ENCODE measurements at places on chromosomes 4 and X.

DNA sequence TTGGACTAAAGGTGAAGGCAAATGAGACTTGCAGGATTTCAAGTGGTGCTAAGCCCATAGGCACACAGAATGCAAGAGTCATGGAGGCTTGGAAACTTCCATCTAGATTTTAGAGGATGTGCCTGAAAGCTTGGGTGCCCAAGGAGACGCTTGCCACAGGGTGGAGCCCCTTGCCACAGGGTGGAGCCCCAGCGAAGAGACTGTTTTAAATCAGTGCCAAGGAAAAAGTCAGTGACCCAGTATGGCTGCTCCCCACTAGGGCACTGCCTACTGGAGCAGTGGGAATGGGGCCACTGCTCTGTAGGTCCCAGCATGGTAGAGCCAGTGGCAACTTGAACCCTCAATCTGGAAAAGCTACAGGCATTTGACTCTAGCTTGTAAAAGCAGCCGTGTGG is 794.2 kb upstream of the LCORL start:
- DNase-seq = no peak

GRCh38 chr4:7381890-7382633 is 52.7 kb downstream of the PSAPL1 start:
- no peak for DNase-seq

GRCh38 chrX:39002466-39002865 is 201.2 kb downstream of the MID1IP1 start:
- no peak for DNase-seq

GRCh38 chr4:71550220-71551165 is 211.7 kb downstream of the SLC4A4 start:
- peak; percentile 63 for DNase-seq

- no peak for DNase-seq
Observed at GRCh38 chrX:819684-820083, 189.1 kb downstream of the SHOX start.

DNA sequence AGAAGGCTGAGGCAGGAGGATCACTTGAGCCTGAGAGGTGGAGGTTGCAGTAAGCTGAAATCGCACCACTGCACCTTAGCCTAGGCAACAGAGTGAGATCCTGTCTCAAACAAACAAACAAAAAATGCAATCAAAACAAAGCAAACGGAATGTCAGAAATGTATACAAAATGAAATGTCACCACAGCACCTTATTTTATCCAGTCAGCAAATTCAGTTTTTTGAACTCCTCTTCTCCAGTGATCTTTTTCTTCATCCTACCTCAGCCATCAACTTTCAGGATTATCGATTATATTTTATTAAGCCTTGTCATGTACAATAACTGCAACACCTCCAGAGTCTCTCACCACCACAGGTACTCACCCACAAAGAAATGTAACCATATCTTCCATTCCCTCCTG is 31.1 kb upstream of the HPGDS start:
- no peak for DNase-seq

DNA sequence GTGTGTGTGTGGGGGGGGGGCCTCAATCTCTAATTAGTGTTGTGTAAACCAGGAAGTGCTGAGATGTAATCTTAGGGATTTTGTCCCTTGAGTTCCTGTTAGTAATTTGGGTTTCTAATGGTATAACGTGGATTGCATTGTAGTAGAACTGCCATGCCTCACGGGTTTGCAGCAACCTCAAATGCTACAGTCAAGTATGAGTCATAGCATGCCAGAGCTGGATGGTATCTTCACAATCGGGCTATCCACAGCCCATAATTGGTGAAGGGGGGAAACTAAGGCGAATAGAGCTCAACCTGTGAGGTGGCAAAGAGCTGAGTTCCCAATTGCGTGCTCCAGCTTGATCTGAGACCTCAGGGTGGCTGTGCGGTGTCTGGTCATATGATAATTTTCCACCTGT is 2.2 kb upstream of the FMR1NB start:
- no peak for DNase-seq

- no peak for DNase-seq
Observed at GRCh38 chr4:24321616-24322015, 262.7 kb downstream of the DHX15 start.

DNA sequence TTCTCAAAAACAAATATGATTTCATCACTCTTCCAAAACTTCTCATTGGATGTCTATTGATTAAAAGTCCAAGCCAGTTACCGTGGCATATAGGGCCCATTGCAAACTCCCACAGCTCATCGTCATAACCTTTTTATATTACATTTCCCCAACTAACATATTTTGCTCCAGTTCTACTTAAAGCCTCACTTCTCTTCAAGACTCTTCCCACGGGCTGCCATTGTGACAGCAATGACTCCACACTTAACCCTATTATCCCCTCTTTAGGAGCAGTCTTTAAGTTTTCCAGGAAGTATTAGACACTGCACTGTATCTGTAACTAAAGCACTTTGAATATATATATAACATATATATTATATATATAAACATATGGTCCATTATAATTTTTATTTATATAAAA is 44.5 kb downstream of the DTHD1 start:
- no peak for DNase-seq

- DNase-seq = no peak
Observed at GRCh38 chr4:134747108-134747805, 545.7 kb upstream of the PABPC4L start.

DNA sequence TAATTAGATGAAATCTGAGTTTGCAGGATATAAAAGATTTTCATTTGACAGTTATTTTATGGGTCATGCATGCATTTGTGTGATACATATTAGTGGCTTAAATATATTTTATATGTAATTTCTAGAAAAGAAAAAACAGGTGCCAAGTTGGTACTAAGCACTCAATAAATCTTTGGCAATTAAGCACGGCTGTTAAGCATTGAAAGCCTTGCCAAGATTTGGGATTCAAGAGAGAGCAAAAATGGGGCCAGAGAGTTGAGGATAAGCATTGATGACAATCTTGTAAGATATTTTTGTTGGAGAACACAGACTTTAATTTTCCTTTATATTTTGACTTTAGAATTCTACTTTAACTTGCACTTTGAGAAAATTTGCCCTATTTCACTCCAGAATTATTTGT is 249.8 kb upstream of the MAD2L1 start:
- DNase-seq = no peak

- no peak for DNase-seq
Observed at GRCh38 chrX:111634823-111635729, 45.9 kb upstream of the ALG13 start.

GRCh38 chrX:70455366-70456202 is 10.9 kb downstream of the DLG3 start:
- DNase-seq = no peak

DNA sequence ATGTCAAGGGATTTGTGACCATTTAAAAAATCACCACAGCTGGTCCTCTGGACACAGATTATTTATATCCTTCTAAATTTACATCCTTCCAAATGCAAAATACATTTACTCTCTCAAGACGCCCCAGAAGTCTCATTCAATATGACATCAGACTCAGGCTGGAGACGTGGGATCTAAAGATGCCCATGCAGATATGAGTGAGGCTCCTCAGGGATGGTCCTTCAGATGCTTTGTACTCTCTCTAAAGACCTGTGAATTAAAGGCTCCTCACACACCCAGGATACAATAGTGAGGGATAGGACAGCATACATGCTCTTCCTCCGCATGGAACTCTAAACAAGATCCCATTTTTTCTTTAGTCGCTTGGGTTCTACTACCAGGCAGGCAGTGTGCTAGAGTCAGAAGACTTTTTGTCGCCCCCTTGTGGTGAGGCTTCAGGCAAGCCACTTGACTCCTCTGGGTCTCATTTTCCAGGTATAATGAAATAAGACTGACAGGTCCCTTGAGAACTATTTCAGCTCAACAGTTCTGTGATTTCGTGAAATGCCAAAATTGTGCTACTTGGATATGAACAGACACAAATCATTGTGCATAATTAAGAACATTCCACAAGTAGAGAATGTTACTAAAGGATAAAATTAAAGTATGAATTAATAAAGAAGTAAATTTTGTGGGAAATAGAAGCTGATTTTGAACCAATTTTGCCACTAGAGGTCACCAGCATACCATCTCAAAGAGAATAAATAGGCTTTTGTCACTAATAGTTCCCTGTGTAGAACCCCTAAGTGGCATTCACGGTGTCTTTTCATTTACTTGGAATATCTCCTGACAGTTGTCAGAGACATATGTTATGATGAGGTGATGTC is 13.7 kb upstream of the SCOC start:
- DNase-seq = peak; percentile 76

DNA sequence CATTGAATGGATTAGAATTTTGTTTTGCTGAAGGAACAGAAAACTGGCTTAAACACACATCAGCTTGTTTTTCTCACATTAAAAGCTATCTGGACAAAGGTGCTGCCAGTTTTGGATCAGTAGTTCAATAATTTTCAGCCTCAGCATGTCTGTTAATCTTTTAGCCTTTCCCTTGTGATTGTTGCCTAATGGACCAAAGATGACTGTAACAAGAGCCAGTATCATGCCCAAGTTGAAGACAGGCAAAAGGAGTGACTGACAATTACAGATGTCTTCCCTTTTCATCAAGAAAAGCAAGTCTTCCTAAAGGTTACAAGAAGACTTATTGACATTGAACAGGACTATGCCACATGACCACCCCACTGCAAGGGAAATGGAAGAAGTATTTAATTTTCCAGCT is 419.7 kb downstream of the MAPK10 start:
- DNase-seq = no peak

GRCh38 chr4:169152098-169152497 is 118.7 kb downstream of the SH3RF1 start:
- DNase-seq = no peak

DNA sequence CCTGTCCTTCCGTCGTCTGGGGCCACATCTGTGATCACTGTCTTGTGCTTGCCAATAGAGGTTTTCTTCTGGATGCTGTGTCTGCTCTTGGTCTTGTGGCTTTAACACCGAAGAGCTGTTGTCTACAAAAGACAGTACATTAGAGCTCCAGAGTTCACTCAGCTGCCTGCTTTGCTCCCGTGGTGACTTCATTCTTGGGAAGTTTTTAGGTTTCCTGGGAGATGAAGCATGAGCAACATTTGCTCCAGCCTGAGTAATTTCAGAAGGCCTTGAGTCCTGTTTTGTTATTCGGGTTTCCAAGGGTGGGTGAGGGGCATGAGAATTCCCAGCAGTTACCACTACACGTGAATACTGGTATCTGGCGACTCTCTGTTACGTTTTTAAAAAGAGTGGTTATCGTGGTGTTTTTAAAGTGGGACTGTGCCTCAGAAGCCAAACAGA is 189.2 kb downstream of the SHROOM3 start:
- DNase-seq = peak; percentile 88

DNA sequence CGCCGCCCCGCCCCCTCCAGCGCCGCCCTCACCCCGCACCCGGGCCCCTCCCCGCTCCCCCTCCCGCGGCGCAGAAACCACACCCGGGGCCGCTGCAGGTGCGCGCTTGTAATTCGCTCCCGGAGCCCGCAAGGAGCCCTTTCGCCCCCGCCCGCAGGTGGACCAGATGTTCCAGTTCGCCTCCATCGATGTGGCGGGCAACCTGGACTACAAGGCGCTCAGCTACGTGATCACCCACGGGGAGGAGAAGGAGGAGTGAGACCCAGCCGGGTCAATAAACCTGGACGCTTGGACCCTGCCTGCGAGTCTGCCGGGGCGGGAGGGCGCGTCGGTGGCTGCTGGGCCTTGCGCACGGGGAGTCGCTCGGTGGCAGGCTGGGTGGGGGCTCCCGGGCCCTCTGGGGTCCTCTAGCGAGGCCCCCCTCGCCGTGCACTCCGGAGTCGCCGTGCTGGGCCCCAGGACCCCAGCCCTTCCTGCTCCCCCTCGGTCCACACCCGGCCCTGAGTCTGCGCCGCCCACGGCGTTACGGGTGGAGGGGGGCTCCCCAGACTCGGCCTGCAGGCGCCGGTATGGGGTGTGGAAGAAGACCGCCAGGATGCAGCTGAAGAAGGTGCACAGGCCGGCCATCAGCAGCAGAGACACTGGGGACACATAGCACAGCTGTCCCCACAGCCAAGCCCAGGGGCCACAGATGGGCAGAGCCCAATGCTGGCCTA is 7.1 kb downstream of the SLC49A3 start:
- DNase-seq = no peak

DNA sequence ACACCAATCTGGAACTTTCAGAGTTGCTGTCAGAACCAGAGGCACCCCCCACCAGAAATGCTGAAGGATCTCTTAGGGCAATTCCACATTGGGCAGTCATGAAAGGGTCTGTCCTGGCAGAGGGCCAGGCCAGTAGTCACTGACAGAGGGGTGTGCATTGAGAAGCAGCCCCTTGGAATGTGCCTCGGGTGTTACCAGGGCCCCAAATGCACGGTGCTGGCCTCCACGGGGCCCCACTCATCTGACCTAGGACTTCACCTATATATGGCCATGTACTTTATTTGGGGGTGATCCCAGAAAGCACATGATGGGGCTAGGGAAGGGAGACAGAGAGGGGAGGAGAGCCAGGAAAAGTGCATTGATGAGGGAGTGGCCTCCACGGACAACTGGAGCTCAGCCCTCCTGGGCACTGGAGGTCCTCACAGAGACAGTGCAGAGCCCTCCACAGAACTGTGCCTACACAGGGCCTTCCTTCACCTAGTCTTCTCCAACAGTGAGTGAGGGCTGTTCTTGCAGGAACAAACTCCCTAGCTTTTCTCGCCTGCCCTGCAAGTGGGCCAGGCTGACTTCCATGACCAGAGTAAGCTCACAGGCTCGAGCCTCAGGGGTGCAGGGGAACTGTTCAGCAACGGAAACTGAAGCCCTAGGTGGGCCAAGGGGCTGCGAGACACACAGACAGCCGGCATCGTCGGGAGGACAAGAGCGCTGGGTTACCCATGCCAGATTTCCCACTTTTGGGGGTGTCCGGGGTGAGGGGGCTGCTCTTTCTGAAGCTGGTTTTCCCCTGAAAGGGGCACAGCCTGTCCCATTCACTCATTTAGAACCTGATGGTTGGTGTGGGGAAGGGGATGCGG is 136.2 kb downstream of the HMX1 start:
- DNase-seq = no peak

- DNase-seq = no peak
Observed at GRCh38 chr4:119152741-119153140, 17.1 kb downstream of the MYOZ2 start.

DNA sequence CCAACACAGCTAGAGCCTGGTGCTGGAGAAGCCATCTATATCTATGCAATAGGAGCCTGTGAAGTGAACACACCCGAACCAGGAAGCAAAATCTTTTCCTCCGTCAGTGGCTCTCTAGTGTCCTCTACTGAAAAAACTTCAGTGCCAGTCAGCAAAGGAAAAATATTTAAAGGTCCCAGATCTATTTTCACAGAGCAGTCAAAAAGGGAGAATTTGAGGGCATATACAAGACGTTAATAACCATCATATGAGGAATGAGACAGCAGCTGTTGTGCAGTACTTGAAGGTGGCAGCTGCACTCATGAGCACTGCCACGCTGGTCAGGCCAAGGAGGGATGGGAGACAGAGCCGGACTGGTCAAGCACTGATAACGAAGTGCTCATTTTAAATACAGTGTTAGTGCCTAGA is 14.4 kb downstream of the MCUB start:
- DNase-seq = no peak

DNA sequence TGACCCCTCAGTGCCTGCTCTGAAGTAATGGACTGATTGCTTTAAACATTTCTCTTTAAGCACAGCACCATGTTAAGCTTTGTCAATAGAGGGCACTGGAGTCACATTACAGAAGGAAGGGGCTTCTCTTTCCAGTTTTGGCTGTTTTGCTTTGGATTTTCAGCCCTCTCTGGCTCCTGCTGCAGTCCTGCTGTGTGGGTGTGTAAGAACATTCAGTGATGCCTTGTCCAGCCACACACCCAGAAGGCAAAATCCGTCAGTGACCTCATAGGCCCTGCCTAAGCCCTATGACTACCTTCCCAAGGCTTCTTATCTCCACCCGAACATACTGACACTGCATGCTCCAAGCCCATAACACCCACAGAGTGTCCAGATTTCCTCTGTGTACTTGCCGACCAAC is 215.3 kb upstream of the CTSO start:
- DNase-seq = peak; percentile 74

- DNase-seq = no peak
Observed at GRCh38 chr4:11732155-11732554, 303.5 kb upstream of the HS3ST1 start.

All from astrocyte of the cerebellum (primary cell).